ENCODE measurements at places on chromosomes 6 and 20.

- DNase-seq: no peak
Measured at GRCh38 chr20:61929971-61930666, 135.6 kb downstream of the TAF4 start.

GRCh38 chr6:3235486-3235885, 8.0 kb upstream of the TUBB2B start:
- DNase-seq: no peak

DNA sequence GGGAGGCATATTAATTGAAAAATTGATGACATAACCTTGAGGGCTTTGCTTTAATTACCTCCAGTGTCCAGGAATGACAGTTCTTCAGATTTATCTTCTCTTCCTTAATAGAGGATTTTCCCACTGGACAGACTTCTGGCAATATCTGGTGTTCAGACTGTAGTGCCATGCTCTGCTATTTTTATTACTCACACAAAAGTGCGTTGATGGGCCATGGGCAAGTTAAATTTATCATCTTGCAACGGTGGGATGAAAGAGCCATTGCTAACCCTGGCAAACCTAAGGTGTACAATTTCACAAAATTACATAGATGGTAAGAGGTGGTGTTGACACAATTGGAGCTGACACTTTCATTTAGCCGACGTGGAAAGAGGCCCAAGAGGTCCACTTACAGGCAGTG, 253.7 kb upstream of the PLCB4 start:
- DNase-seq: no peak

GRCh38 chr6:144134176-144134575, 16.1 kb upstream of the STX11 start:
- no peak for DNase-seq

DNA sequence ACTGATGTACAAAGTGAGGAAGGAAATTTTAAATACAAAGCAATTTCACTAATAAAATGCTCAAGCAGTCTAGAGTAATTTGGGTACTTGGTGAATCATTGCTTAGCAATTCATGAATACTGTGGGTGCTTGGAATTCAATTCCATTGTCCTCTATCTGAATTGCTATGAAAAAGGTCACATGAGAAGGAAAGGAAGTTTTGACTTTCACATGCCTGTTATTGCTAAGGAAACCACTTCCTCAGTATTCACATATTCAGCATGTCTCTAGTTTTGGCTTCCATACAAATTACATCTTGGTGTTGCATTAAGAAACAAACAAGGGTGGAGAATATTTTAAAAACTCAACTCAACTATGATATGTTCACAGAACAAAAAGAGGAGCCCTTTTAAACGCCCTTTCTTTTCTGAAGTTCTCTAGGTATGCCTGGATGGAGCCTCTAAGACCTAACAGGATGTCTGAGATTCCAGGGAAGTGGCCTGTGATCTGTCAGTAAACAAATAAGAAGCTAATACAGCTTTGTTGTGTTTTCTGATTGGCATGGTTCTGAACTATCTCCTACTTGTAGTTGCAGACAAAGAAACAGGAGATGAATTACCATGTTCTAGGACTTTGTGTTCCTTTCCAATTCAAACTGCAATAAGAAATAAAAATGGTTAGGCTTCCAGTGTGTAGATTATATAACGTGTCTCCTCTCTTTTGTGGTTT, 190.4 kb downstream of the OGFRL1 start:
- DNase-seq: no peak

DNA sequence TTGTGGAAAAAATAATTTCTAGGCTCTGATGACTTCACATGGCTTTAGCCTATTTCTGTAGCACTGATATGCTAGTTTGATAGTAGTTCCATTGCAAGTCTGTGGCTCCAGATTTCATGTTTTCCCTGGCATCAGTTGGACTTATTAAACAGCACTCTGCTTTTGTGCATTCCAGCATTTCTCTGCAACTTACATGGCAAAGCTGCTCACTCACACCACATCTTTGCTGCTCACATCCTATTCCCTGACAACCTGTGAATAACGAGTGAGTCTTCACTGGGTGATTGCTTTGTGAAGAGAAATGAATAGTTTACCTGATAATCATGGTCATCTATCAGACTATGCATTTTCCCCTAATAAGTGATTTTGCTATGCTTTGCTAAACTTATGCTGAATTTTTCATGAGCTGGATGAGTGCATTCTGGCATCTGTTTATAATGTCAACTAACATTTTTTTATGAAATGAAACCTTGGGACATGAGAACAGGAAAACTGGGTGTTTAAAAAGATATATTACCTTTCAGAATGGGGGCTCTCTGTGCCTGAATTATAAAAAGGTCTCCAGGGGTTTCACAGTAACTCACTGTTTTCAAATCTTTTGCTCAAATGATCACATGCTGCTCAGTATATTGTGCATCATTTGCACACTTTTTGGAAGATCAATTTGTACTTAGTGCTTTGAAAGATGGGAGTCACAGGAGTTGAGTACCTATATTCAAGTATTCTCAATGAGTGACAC, 301.8 kb downstream of the TBC1D32 start:
- DNase-seq: no peak

- DNase-seq: no peak
Measured at GRCh38 chr6:145318952-145319351, 416.4 kb downstream of the EPM2A start.

DNA sequence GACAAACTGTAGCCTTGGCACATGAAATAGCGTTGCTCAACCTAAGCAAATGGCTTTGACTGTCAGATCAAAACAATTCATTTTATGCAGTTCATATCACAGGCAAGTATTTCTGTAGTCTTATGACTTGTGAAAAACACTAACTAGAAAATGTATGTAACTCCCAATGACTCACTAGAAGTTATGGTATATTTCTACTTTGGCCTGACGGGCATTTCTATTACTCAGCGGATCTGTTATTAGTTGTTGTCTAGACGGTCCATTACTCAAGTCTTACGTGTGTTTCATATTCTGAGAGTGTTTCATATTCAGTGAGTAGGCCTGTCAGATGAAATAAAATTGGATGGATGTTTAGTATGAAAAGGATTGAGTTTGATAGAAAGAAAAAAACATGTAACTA, 880.9 kb downstream of the PRIM2 start:
- DNase-seq: no peak

DNA sequence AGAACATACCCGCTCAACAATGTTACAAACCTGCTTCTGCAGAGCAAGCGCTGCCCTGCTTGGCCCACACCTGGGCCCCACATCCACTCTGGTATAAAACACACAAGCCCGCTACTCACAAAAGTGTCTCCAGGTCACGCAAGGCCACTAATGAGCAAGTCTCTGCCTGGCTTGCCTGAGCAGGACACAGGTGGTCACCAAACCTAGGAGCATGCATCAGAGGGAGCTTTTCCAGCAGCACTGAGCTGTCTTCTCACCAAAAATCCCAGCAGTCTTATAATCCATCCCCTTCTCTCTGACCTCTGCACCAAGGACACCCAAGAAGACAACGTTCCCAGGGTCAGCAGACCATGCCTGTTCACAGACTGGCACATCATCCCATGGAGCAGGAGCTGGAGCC, 100.8 kb downstream of the DLL1 start:
- DNase-seq: no peak

DNA sequence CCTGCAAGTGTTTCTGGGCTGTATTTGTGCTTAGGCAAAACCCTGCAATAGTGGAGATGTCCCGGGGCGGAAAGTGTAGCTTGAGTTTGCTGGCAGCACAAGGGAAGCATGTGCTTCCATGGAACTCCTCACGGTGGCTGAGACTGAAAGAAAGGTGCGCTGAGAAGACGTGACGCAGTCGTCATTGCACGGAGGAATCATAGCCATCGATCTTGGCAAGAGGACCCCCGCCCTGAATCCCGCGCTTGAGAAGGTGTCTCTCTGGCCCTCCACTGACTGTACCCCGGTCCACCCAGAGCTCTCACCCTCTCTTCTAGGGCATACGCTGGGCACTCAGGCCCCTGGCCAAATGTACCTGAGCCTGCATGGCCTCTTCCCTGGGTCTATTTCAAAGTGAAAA, 1081.8 kb upstream of the DEFB115 start:
- DNase-seq: no peak

- no peak for DNase-seq
Measured at GRCh38 chr20:51763965-51764602, 4.1 kb downstream of the ATP9A start.

- no peak for DNase-seq
Measured at GRCh38 chr6:88441346-88441745, 275.2 kb upstream of the CNR1 start.

DNA sequence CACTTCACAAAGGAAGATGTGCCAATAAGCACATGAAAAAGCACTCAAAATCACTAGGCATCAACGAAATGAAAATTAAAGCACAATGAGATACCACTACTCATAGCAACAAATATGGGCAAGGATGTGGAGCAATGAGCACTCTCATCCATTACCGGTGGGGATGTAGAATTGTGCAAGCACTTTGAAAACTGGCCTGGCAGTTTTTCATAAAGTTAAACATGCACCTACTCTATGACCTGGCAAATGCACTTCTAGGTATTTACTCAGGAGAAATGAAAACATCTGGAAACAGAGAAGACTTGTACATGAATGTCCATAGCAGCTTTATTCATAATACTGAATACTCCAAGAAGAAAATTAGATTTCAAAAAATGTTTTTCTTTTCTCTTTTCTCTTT, 34.1 kb upstream of the TMEM14A start:
- DNase-seq: no peak

DNA sequence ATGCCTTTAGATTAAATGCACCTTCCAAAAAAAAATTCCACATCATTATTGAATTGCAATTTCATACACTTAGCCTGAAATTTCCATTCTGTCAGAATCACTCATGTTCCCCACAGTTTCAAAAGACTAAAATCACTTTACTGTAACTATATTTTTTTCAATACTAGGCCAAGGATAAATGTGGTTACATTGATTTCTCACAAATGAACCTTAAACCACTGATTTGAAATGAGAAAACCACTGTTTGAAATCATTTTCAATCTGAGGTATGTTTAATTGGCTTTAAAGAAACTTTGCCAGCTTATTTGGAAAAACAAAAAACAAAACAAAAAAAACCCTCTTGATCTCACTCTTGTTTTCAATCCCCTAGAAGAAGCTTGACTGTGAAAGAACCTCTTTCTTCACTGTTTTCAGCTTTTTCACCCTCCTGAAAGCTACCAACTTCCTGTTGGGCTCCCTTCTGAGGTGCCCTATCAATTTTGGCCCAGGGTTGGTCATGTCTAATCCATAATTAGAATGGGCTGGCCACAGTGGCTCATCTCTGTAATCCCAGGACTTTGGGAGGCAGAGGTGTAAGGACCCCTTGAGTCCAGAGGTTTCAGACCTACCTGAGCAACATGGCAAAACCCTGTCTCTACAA, 242.5 kb downstream of the ADGRG6 start:
- DNase-seq: no peak

DNA sequence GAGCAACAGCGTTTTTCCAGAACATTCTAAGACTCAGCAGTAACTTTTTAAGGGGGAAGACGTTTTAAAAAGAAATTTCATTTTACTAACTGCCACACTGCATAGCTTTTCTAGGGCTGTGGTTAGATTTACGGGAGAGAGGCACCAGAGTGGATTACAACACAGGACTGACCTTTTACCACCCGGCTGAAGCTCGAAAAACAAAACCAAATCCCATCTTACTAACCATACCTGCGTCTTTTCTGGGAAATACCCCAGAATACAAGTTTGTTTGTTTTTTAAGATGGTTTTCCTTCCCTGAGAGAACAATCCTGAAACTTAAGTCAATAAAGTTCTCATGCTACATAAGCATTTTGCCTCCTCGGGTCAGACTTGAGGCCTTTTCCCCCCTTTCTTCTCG, 209.3 kb upstream of the SOX4 start:
- DNase-seq: no peak

DNA sequence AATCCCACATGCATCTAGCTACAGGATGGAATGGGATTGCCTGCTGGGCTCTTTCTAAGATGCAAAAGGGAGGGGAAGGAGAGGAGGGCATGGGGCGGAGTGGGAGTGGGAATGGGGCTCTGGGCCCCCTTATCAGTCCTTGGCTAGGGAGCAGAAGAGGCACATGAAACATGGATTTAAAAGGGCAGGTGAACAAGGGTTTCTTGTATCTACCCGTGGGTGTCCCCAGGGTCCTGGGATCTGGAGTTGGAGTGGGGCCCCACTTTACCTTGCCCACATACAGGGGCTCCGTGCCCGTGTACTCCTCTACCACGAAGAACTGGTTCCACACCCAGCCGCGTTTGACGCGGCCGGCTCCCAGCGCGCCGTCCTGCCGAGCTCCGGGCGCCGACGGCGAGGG, 57.5 kb downstream of the CDH22 start:
- DNase-seq: no peak

GRCh38 chr6:138443979-138444378, 40.0 kb downstream of the HEBP2 start:
- no peak for DNase-seq
